ENCODE measurements at places on chromosomes 5 and 9.

DNA sequence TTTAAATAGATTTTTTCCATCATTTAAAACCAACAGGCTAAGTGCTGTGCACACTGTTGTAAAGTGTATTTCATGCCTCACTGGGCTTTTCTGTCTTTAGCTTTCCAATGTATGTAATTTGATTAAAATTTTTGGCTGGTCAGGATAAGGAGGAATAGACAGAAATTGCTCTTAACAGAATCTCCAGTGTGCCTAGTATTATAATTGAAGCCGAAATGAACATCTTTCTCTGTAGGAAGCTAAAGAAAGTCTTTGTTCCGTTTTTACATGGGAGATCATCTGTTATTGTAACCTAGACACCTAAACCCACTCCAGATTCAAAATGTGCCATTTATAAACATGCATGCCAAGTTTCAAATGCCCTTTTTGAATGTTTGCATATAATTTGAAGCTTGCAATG, 54.5 kb upstream of the SMIM15 start:
- DNase-seq = no peak

DNA sequence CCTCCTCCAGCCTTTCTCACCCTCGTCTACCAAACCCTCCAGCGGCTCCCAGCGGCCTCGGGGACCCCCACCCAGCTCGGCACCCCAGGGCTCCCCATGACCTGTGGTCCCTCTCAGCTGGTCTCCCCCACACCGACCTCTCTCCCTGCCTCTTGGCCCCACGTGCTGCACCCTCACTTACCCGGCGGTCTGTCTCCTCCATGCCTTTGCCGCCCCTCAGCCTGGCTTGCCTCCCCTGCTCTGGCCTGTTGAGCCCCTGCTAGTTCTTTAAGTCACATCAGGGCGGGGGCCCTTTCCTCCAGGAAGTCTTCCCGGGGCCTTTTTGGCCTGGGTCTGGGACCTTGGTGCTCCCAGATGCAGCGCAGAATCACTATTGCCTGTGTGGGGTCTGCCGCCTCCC, 81.5 kb downstream of the LMX1B start:
- DNase-seq = no peak

DNA sequence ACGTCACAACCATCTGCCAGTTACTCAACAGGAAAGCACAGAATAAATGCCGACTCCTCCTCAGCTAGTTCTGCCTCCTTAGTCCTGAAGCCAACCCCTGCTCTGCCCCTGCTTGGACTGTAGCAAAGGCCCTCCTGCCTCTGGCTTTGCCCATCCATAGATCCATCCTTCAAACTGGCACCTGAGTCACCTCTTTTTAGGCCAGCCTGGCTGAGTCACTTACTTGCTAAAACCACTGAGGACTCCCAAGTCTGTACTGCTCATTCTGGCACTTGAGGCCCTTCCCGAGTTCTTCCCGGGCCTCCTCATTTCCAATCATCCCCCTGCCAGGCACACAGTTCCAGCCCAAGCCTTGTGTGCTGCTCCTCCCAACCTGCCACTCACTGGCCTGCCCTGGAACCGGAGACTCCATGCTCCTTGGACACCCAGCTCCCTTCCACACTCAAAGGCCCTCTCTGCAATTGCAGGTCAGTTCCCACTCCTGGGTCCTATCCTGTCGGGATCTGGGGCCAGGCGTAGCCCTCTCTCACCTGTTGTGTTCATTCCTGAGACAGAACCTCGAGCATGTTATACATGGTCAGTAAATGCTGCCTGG, 220.1 kb downstream of the DAB2IP start:
- DNase-seq = no peak

DNA sequence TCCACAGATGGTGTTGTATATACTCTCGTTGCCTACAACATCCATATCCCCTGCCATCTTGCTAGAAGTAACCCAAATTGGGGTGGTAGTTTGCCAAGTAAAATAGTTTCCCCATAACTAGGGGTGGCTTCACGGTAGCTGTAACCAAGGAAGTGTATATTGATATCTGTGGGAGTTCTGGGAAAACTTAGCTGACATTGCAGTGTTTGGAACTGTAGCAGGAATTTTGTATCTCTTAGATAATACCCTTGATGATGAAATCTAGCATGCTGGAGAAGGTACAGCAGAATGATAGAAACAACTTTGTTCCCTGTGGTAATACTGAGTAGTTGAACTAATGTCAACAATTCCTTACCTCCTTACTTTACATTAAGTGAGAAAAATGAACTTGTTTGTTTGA, 29.8 kb downstream of the FBXL7 start:
- no peak for DNase-seq

DNA sequence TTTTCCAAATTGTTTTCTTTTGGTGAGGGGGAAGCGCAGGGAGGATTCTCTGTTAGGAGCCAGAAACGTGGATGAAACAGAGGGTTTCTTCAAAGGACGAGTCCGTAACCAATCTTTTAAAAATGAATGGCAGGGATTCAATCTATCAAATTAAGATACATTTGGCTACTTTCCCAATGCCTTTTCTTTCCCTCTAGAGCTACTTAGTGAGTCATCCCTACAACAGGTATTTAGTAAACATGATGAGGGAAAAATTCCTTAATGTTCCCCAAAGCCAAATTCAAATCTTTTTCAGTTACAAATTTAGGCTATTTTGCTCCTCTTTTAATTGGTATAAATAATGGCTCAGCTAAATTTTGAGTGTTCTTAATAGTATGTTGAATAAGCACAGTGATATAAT, 366.4 kb upstream of the RIOK2 start:
- no peak for DNase-seq

GRCh38 chr5:177300236-177300880, 3.2 kb downstream of the RAB24 start:
- DNase-seq = peak; percentile 38

DNA sequence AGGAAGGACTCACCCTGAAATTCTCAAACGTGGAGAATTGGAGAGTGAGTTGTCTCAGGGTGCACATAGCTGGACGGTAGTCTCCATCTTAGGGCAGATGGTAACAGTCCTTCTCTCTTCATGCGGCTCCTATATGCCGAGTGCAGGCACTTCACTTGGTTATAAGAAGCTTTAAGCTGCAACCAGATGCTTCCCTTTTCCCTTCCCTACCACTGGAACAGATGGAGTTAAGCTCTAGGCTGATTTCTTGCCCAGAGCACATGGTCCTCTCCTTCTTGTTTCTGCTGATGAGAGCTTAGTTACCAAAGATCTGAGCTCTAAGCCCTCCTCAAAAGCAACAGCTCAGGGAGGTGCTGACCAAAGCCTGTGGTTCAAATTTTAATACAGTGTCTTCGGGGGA, 355.7 kb downstream of the ARHGEF28 start:
- no peak for DNase-seq

- no peak for DNase-seq
Measured at GRCh38 chr9:115640887-115641286, 512.7 kb upstream of the PAPPA start.

- DNase-seq = no peak
Measured at GRCh38 chr5:93612855-93613243, 29.8 kb downstream of the NR2F1 start.

GRCh38 chr9:94805051-94805489, 78.6 kb downstream of the AOPEP start:
- no peak for DNase-seq

Data from trophoblast cell (in vitro differentiated cells and primary cell).